ENCODE measurements at places on chromosomes 7 and 10.
A peak's percentile ranks its signal among the peaks of the same experiment; 100 is the strongest.

DNA sequence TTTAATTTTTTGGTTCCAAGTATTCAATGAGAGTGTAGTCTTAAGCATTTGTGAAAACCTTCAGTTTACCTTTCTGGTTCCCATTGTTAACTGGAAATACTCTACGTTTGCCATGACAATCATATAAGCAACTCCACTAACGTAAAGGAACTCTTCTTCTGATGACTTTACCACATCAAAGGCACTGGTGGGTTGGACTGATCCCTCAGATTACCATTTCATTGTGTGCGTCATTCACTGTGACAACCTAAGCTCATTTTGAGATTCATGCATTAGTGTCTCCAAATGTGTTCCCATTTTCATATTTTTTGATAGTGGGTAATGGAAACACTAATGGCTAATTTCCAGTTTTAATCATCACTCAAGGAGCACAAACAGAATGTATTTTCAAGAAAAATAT lies 119.9 kb upstream of the COL1A2 start:
- DNase-seq = no peak

DNA sequence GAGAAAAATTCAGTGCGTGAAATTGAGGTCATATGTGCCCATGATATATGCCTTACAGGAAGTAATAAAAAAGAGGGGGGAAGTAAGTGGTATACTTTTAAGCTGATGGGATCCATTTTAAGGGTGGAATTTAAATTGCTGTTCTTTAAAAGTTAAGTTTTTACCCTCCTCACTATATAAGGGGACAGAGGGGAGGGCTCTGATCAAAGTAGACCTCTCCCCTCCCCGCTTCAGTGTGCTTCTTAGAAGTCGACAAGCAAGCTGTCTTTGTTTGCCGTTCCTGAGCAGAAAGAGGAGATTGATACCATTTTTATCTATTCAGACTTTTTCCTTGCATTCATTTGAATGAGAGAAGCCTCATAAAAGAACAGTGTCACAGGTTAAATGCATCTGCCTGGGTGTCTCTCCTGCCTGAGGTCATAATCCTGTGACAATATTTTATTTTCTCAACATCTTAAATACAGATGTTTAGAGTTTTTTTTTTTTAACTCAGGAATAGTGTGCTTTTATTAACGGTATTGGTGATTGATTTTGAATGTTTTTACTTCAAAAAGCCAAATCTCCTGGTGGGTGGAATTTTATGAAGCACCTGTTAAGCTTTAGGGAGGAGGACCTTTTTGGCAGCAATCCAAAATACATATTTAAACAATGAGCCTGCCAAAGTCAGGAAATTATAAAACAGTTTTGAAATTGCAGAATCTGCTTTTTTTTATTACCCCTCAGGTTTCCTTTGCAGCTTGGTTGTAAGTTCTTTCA lies 141.7 kb downstream of the KAT6B start:
- no peak for DNase-seq

DNA sequence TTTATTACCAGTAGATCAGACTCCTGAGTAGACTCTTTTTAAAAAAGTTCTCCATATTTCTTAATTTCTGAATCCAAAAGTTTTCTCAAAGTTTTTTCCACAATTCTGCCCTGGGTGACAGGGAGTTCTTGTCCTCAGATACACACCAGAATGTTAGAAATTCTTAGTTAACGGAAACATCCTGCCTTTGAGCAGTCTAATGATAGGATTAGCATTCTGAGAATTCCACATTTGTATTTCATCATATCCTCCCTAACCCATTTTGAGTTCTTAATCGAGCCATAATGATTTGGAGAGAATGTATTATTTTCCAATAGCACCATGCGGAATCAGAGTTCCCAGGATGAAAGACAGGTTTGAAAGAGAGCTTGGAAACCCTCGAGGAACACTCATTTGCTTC lies 28.9 kb upstream of the MRPS33 start:
- no peak for DNase-seq

- DNase-seq = no peak
Measured at GRCh38 chr10:69285699-69286098, 7.4 kb downstream of the HK1 start.

- DNase-seq = no peak
Measured at GRCh38 chr10:114053946-114054345, 10.3 kb downstream of the ADRB1 start.

- DNase-seq = peak; percentile 91
Measured at GRCh38 chr10:82150123-82150900, 275.3 kb downstream of the NRG3 start.

GRCh38 chr10:114260366-114260765 lies 21.3 kb downstream of the VWA2 start:
- no peak for DNase-seq

All from WTC11 (cell line).